ENCODE measurements at places on chromosomes 12 and 14.

DNA sequence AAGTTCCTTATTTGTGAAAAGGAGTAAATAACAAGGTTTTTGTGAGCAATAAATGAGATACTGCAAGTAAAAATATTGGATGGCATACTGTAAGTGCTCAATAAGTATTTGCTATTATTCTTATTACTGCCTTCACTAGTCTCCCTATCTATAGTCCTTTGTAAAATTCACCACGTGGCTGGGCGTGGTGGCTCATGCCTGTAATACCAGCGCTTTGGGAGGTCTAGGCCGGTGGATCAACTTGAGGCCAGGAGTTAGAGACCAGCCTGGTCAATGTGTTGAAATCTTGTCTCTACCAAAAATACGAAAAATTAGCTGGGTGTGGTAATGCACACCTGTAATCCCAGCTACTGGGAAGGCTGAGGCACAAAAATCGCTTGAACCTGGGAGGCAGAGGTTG lies 18.6 kb upstream of the CALM1 start:
- DNase-seq, result no peak

GRCh38 chr12:43063650-43064049 lies 474.1 kb upstream of the PRICKLE1 start:
- DNase-seq, result peak; percentile 21

- DNase-seq, result no peak
Observed at GRCh38 chr12:56626701-56627100, 3.4 kb downstream of the BAZ2A start.

- no peak for DNase-seq
Observed at GRCh38 chr12:79933532-79934264, 1.2 kb downstream of the PPP1R12A start.

- DNase-seq, result no peak
Observed at GRCh38 chr12:70351076-70351475, 15.0 kb upstream of the KCNMB4 start.
